ENCODE measurements at places on chromosomes 4 and X.

GRCh38 chrX:39563178-39563577, 534.6 kb downstream of the BCOR start:
- DNase-seq, result no peak

DNA sequence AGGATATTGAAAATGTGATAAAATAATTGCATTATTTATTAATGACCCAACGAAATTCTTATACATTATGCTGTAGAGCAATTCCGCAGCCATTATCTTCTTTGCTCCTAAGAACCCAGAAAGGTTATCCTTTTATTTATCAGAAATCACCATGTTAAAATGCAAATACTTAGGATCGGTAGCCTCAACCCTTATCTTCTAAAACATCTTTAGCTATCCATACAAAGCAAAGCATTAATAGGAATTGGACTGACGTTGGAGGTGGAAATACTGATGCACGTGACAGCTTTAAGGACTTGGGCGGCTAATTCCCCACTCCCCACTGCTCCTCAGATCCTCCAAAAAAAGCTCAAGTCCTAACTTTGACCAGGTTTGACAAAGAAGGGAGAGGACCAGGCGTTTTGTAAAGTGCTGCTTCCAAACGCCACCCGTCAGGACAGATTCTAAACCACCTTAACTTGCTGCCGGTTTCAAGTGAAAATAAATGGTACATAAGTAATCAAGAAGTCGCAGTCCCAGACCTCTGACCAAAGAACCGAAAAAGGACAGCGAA, 539 bp upstream of the SPCS3 start:
- DNase-seq, result peak; percentile 25

GRCh38 chr4:152401424-152401823, 134.5 kb downstream of the FBXW7 start:
- DNase-seq, result no peak

DNA sequence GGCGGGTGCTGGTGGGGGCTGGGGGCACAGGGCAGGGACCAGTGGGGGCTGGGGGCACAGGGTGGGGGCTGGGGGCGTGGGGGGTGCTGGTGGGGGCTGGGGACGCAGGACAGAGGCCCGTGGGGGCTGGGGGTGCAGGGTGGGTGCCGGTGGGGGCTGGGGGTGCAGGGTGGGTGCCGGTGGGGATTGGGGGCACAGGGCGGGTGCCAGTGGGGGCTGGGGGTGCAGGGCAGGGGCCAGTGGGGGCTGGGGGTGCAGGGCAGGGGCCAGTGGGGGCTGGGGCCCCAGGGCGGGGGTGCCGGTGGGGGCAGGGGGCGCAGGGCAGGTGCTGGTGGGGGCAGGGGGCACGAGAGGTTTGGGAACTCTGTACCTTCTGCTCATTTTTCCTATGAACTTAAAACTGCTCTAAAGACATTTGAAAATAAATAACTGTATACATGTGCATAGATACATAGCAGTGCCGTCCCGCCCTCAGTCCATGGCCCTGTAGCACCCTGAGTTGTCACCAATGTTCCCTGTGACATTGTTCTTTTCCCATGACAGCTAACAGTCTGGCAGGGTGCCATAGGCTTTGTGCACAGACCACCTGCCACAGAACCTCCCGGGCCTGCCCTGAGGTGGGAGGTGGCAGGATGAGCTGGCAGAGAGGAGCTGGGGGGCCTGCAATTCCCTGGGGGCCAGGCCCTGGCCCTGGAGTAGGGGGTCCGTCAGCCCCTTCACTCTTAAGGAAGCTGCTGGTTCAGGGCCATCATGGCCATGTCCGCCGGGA, 35.6 kb upstream of the ADRA2C start:
- no peak for DNase-seq

GRCh38 chr4:114192854-114193253, 213.4 kb upstream of the ARSJ start:
- no peak for DNase-seq

GRCh38 chr4:54837576-54838140, 179.9 kb downstream of the KIT start:
- DNase-seq, result peak; percentile 41

DNA sequence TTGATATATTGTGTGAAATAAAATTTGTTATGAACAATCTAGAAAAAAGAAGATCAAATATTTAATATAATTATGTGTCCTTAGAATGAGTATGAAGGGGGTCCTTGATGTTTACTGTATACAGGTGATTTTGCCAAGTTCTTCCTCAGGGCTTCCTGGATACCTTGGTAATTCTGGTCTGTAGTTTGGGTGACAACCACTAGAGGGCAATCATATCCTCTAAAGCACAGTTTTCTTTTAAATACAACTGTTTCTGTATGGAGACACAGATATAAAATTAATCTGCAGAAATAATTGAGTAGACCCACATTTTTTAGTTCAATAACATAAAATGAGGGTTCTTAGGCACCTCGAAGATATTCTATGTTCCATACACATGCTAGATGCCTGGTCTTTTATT, 157.7 kb downstream of the SPANXN1 start:
- DNase-seq, result peak; percentile 30

DNA sequence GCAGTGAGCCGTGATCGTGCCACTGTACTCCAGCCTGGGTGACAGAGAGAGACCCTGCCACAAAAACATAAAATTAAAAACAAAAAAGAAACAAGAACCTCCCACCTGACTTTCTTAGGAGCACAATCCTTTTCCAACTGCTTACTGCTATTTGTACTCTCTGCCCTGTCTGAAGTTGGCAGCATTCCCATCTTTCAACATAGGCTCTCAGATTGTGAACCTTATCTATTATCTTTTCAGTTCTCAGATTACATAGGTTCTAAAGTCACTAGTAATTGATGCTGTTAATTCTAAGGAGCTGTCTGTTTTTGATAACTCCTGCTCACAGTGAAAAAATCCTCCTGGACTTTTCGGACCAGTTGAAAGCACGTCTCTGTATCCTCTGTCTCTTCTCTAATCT, 812.2 kb upstream of the CT83 start:
- peak; percentile 3 for DNase-seq

DNA sequence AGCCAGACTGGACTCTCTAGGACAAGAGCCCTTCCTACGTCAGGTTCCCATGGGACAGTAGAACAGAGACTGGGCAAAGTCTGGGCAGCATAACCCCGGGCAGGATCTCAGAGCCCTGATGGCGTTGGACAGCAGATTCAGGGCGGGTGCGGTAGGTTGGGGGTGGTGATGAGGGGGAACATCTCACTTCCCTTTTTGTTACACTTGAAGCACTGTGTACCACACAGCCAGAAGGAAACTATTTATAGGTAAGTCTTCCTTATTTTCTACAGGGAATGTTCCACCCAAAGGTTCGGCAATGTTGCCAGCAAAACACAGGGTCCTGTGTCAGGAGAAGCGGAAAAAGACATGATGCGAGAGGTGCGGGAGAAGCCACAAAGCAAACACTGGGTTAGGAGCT, 54.3 kb downstream of the TSC22D3 start:
- DNase-seq, result no peak

GRCh38 chrX:95662200-95662599, 1022.4 kb upstream of the DIAPH2 start:
- DNase-seq, result no peak

DNA sequence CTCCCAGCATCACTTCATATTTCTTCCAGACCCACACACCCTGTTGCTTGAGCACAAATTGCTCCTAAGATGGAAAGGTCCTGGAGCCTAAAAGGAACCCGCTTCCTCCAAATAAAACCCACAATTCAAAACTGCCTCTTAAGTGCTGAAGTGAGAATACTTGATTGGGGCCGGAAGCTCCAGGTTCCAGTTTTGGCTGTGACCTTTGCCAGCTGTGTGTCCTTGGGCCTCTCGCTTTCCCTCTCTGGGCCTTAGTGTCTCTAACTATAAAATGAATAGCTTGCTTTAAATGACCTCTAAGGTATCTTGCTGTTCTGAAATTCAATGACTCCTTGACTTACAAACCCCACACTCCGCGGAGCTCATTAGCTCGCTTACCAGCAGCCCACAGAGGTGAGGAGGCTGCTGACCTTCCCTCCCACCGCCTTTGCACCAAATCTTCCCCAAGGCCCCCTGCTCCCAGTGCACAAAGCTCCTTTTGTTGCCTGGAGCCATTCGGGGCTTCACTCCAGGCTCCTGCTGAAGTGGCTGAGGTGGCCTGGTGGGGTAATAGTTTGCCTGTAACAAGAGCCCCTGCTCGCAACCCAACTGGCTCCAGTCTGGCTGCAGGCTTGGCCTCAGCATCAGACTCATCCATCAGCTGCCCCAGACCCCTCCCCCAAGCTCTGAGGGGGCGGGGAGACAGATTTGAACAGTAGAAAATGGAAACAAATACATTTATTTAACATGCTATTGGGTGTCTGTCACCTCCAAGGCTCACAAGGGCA, 21.8 kb downstream of the STARD8 start:
- DNase-seq, result no peak

GRCh38 chr4:158147151-158147550, 25.7 kb downstream of the GASK1B start:
- no peak for DNase-seq

DNA sequence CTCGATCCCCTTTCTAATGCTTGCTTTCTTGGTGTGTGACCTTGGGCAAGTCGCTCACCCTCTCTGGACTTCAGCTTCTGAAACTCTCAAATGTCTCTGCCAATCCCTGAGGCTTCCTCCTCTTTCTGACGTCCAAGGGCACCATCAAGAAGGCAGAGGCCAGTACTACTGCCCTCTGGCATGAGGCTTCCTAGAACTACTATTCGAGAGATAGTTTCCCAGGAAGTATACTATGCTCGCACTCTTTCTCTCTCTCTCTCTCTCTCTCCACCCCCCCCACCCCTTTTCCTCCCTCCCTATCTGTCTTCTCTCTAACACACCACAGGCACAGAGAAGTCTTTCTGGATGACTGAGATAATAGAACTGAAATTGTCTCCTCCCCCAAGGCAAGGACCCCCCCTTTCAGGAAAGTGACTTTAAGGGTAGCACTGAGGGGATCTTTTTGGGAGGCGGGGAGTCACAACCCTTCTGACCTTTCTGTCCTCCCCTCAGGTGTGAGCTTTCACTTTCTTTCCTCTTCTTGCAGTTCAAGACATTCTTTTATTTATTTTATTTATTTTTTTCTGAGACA, 20.0 kb upstream of the BCOR start:
- DNase-seq, result no peak

- no peak for DNase-seq
Measured at GRCh38 chrX:123728016-123728415, 4.8 kb downstream of the THOC2 start.

DNA sequence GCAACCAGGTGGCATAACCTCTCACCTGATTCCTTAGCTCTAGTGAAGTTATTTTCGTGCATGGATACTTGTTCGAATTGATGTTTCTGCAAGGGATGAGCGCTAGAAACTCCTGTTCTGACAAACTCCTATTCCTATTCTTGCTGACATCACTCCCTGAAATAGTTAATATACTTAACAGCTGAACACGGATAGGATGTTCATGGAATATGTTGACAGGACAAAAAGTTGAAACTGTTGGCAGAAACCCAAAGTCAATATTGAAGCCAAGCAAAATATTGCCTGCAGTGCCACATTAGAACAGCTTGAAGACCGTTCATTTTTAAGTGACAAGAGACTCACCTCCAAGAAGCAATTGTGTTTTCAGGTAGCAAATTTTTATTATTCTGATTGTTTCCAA, at the start of gene KLKB1:
TSS of gene KLKB1 (plus strand) at position 287 of the 400 bp plus-strand sequence. CDS start 689 bp downstream, outside the sequence.
- no peak for DNase-seq

DNA sequence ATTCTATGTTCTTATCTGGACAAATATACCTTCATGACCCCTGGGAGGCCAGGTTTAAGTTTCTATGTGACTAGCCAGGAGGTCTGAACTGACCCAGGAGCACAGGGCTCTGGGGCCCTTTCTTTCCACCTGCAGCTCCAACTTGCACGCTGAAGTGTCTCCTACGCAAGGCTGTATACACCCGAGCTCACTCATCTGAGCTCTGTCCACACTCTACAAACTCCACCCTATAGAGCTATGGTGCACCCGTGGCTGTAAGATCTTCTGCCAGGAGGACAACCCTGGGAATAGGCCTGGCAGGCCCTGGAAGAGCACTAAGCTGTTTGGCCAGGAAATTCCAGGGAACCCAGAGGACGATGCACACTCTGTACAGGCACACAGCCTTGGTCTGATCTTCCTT, 60.6 kb upstream of the ATOH1 start:
- no peak for DNase-seq

DNA sequence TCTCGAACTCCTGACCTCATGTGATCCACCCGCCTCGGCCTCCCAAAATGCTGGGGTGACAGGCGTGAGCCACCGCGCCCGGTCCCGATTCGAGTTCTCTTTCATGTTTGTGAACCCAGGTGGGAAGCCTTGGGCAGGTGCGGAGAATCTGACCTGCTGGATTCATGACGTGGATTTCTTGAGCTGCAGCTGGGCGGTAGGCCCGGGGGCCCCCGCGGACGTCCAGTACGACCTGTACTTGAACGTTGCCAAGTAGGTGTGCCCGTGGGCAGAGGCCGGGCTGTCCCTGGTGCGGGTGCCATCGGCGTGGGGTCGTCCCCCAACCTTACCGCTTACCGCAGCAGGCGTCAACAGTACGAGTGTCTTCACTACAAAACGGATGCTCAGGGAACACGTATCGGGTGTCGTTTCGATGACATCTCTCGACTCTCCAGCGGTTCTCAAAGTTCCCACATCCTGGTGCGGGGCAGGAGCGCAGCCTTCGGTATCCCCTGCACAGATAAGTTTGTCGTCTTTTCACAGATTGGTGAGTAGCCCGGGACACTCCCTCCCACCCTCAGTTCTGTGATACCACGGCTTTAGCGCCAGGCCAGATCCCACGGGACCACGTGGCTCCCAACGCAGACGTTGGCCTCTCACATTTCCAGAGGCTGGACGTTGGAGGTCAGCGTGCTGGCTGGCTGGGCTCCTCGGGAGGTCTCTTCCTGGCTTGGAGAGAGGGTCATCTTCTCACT, 15.6 kb downstream of the IL3RA start:
- DNase-seq, result no peak

GRCh38 chrX:124347242-124347641, 879 bp downstream of the SH2D1A start:
- DNase-seq, result no peak

GRCh38 chr4:100843910-100844309, 326.1 kb upstream of the EMCN start:
- no peak for DNase-seq

GRCh38 chr4:6355052-6355451, 85.4 kb downstream of the WFS1 start:
- no peak for DNase-seq

DNA sequence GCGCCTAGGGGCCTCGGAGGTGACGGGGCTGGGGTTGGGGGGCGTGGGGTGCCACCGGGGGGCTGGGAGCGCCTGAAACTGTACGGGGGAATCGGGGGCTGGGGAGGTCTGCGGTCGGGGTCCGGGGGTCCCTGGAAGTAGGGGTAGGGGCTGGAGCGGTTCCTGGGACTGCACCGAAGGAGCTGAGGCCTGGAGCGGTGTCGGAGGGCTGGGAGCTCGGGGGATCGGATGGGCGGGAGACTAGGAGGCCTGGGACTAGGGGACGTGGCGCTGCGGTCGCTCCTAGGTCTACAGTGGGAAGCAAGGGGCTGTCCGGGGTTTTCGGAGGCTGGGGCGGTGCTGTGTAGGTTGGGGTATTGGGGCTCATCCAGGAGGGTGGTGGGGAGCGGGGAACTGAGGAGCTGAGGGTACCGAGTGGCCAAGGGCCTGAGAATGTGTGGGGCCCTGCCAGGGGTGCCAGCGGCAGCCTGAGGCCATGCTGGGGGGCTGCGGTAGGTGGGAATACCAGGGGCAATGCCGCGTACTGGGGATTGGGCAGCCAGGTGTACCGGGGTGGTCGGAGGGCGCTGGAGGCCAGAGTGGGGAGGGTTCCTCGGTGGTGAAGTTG, 562 bp downstream of the AKAP17A start:
- DNase-seq, result no peak
